ENCODE measurements at places on chromosomes 1 and 21. TPM values are rescaled to one million over a fixed set of nuclear protein-coding genes. Genes with fewer than 3 reads are reported as not detected.

DENND2D gene
- 12.3 TPM for total RNA-seq

TMEM200B gene
- total RNA-seq: 18.9 TPM

- no peaks in the 10 kb centered on the region for H3K27me3 ChIP-seq
- no peaks in the 10 kb centered on the region for H3K36me3 ChIP-seq
- no peak overlapping the region for H3K27ac ChIP-seq
These were observed 706.3 kb downstream of the ADGRL2 start for GRCh38 chr1:82507011-82507410.

GIPC2 gene
- 2.8 TPM for total RNA-seq

DNA sequence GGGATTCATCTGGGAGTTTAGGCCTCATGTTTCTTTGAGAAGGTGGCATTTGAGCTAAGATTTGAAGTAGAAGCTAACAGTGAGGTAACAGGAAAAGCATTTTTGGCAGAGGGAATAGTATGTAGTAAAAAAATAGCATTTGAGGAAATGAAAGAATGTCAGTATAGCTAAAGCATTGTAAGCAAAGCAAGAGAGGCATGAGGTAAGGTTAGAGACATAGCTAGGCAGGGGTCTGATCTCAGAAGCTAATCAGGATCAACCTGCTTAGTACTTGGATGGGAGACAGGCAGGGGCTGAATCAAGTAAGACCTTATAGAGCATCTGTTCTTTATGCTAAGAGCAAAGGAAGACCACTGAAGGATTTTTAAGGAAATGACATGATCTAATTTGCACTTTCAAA is 4.0 kb downstream of the POLR3C start:
- H3K36me3 ChIP-seq: peaks cover 7% of the 10 kb centered on the region
- no peak overlapping the region for H3K4me3 ChIP-seq
- no peak for DNase-seq
- no peaks in the 10 kb centered on the region for H3K4me1 ChIP-seq
- H3K27me3 ChIP-seq: no peaks in the 10 kb centered on the region

DNA sequence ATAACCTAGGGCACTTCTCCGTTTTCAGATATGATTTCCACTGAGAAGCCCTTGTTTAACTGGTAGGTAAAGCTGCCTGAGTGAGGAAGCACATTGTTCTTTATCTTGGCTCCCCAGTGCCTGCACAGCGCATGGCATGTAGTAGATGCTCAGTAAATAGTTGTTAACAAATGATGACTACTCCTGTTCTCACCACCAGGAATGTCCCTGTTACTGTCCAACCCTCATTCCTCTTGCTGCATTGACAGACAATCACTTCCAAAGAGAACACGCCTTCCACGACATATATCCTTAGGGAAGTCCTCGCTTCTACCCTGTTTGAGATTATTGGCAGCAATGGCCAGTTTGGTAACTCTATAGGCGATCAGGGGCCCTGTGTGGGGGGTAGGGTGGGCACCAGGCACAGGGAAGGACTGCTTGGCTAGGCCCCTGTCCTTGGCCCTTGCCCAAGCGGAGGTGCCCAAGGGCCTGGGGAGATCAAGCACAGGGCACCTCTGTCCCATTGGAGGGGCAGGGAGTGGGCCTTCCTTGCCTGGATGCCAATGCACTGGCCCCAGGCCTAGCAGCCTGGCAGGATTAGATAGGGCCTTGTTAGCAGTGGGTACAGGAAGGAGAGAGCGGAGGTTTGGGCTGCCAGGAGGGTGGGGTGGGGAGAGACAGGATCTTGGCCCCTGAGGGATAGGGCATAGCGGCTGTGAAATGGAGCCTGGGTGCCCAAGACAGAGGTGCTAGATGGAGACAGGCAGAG is 10.2 kb downstream of the NES start:
- no peak overlapping the region for H3K27ac ChIP-seq
- H3K4me1 ChIP-seq: peaks cover 2% of the 10 kb centered on the region
- no peak for DNase-seq
- H3K36me3 ChIP-seq: no peaks in the 10 kb centered on the region
- H3K27me3 ChIP-seq: no peaks in the 10 kb centered on the region

DNA sequence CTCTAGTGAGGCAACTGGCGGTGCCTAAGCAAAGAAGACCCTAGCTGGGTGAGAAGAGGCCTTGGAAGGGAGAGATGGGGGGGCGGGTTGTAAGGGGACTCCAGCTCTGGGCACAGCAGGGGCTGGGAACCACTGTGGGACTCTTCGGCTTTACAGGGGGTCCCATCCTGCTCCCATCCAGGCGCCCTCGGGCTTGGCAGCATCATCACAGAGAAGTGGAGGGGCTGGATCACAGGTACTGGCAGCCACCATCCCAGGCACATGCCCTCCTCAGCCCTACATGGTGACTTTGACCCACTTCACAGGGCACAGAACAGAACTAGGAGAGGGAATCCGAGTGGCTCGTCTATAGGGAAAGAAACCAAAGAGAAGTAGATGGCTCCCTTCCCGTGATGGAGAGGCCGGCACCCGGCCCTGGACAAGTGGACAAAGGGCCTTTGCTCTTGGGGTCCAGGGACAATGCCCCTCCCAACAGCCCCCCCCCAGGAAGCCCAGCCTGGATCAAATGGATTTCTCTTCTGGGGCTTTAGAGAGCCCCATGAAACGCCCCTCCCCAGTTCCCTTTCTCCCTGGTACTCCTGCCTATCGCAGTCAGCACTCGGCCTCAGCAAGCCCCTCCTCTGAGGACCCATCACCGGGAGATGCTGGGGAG is 54.0 kb upstream of the ECE1 start:
- H3K27ac ChIP-seq: peak overlapping the region; percentile 45
- DNase-seq: no peak
- no peaks in the 10 kb centered on the region for H3K27me3 ChIP-seq

DNA sequence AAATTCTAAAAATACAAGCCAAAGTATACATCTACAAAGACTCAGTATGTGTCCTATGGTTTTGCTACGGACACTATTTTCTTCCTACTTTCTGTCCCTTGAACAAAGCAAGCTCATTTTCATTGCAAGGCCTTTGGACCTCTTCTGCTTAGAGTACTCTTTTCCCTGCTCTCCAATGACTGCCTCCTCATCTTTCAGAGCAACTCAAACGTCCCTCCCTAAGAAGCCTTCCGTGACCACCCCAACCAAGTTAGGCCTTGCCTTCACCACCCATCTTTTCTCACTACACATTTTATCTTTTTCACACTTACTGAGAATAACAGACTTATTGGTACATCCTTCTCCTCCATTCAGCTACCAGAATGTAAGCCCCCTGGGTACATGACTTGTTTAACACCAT is 39.9 kb downstream of the ENAH start:
- H3K27ac ChIP-seq: peak overlapping the region; percentile 20
- H3K27me3 ChIP-seq: no peaks in the 10 kb centered on the region
- peaks cover 5% of the 10 kb centered on the region for H3K4me1 ChIP-seq
- DNase-seq: no peak
- no peak overlapping the region for H3K4me3 ChIP-seq

DNA sequence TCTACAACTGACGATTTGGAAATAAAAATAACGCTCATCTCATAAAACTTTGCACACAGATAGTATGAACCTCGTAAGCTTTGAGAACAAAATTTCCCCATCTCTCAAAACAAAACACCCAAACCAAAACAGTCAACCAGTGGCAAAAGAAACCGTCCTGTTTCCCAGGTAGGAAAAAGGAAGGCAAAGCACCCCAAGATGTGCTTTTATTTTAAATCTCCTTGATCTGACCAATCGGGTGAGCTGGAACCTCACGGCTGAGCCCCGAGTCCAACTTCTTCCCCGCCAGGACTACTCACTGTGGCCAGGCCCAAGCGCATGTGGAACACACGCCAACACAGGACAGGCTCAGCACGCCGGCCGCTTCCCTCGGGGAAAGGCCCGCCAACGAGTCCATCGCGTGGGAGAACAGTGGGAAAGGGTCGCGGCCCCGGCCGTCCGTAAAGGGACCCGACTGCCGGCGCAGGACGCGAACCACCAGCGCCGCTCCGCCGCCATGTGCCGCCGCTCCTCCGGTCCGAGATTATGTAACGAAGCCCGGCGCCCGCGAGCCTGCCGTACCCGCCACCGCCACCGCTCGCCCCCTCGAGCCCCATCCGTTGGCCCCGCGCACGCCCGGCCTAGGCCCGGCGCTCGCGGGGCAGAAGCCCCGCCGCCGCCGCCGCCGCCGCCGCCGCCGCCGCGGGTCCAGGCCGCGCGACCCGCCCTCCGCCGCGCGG is 759 bp downstream of the AHCTF1 start:
- peak overlapping the region; percentile 38 for H3K4me3 ChIP-seq
- peak; percentile 86 for DNase-seq
- no peaks in the 10 kb centered on the region for H3K4me1 ChIP-seq

GALE gene
- total RNA-seq: 18.5 TPM

- DNase-seq: no peak
- no peaks in the 10 kb centered on the region for H3K4me1 ChIP-seq
- no peak overlapping the region for H3K27ac ChIP-seq
- H3K27me3 ChIP-seq: no peaks in the 10 kb centered on the region
- H3K4me3 ChIP-seq: no peak overlapping the region
These were observed 9.5 kb upstream of the B3GALNT2 start for GRCh38 chr1:235513495-235514366.

GRCh38 chr1:66523562-66523961 is 10.4 kb upstream of the SGIP1 start:
- H3K36me3 ChIP-seq: no peaks in the 10 kb centered on the region
- no peaks in the 10 kb centered on the region for H3K27me3 ChIP-seq
- no peak for DNase-seq
- no peak overlapping the region for H3K4me3 ChIP-seq
- no peak overlapping the region for H3K27ac ChIP-seq

DNA sequence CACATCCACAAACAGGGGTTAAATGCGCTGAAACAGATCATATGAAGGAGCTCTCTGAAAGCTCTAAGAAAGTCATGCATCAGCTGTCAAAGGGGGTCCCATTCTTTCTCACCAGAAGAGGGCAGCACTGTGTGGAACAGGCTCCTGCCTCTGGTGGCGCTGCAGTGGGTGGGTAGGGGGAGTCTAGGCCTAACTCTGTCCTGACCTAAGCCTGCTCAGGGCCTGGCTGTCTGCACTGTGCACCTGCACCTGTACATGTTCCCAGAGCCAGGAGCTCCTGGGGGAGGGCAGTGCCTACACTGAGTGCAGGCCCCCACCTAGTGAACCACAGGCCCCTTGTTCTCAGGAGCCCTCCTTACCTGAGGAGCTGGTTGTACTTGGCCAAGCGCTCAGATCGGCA is 16.0 kb downstream of the ENO1 start:
- H3K4me3 ChIP-seq: no peak overlapping the region
- peaks cover 24% of the 10 kb centered on the region for H3K36me3 ChIP-seq
- peaks cover 2% of the 10 kb centered on the region for H3K4me1 ChIP-seq
- H3K27me3 ChIP-seq: no peaks in the 10 kb centered on the region
- no peak for DNase-seq
- no peak overlapping the region for H3K27ac ChIP-seq

SNX7 gene
- 39.3 TPM for total RNA-seq

DNA sequence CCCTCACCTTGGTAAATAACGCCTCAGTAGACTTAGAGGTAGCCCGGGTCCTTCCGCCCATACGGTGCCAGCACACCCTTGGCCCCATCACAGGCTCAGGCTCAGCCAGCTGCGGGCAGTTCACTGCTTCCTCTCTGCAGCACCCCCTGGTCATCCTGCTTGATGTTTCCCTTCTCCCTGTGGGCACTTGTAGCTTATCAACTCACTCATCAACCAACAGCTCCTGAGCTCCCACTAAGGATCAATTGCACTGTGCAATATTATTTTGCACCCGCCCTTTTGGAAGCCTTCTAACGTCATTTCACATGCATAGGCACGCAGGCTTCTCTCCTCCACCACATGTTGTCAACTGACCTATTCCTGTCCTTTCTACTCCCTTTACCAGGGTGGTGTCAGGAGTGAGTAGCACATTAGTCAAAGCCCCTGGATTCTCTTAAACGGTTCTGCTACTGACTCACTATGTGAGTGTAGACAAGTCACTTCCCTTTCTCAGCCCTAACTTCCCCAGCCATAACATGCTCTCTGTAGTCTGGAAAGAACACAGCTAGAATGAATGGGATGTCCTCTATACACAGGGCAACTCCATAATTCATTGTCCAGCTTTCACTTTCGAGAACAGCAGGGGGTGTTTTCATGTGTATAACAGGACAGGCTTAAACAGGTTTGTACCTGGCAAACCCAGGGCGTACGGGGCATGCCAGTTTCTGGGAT is 47.1 kb upstream of the IRF2BP2 start:
- H3K4me3 ChIP-seq: no peak overlapping the region
- H3K27me3 ChIP-seq: no peaks in the 10 kb centered on the region
- DNase-seq: no peak
- H3K36me3 ChIP-seq: no peaks in the 10 kb centered on the region
- H3K27ac ChIP-seq: no peak overlapping the region

DNA sequence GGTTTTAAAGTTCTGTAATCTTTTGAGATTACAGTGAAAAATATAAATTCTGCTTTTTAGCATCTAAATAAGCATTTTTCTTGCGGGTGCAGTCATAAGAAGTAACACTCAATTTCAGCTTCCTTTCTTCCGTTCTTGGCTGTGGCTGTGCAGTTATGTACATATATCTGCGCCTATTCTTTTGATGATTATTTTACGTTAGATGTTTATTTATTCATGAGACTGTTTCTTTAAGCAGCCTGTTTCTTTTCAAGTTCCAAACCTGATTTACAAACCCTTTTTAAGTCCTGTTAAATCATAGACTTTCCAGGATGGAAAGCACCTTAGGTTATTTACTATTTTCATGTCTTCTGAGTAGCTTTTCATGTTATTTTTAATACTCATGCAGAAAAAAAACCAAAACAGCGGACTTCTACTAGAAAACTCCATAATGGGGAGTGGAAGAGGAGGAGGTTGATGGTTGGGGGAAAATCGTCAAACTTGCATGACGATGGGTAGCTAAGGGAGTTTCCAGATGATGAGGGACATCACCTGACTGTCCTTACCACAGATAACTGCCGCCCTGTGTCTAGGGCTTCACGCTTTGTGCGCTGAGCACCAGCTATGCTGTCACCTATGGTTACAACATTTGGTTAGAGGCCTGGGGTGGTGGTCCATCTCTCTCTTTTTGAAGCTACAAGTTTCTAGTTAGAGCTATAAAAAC is 2.6 kb downstream of the PRDM2 start:
- H3K27ac ChIP-seq: no peak overlapping the region
- H3K4me3 ChIP-seq: no peak overlapping the region
- no peaks in the 10 kb centered on the region for H3K4me1 ChIP-seq
- H3K27me3 ChIP-seq: no peaks in the 10 kb centered on the region
- no peaks in the 10 kb centered on the region for H3K36me3 ChIP-seq

GRCh38 chr1:31783846-31784245 is 19.7 kb upstream of the ADGRB2 start:
- no peak overlapping the region for H3K27ac ChIP-seq
- no peaks in the 10 kb centered on the region for H3K4me1 ChIP-seq
- no peak overlapping the region for H3K4me3 ChIP-seq
- no peaks in the 10 kb centered on the region for H3K36me3 ChIP-seq
- H3K27me3 ChIP-seq: no peaks in the 10 kb centered on the region

DNA sequence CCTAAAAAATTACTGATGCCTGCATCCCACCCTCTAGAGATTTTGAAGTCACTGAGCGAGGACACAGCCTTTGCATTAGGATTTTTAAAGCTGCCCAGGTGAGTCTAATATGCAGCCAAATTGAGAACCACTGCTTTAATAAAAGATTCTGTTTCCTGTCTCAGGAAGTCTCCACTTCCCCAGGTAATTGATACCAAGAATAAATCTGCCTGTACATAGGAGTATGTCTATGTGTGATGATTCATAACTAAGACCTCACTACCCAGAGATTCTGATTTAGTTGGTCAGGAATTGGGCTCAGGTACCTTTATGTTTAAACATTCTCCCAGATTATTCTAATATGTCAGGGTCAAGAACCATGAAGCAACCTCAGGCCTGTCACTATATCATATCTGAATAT is 108.8 kb upstream of the ARTN start:
- no peak overlapping the region for H3K4me3 ChIP-seq
- H3K4me1 ChIP-seq: peaks cover 2% of the 10 kb centered on the region
- H3K27ac ChIP-seq: no peak overlapping the region
- no peaks in the 10 kb centered on the region for H3K36me3 ChIP-seq
- no peak for DNase-seq
- H3K27me3 ChIP-seq: no peaks in the 10 kb centered on the region

Measured in aorta (tissue), 5 donors.